HCT116 (cell line): ENCODE measurements at places on chromosomes 13 and 19.

- DNase-seq: no peak
Observed at GRCh38 chr13:102203718-102204117, 198.1 kb downstream of the FGF14 start.

DNA sequence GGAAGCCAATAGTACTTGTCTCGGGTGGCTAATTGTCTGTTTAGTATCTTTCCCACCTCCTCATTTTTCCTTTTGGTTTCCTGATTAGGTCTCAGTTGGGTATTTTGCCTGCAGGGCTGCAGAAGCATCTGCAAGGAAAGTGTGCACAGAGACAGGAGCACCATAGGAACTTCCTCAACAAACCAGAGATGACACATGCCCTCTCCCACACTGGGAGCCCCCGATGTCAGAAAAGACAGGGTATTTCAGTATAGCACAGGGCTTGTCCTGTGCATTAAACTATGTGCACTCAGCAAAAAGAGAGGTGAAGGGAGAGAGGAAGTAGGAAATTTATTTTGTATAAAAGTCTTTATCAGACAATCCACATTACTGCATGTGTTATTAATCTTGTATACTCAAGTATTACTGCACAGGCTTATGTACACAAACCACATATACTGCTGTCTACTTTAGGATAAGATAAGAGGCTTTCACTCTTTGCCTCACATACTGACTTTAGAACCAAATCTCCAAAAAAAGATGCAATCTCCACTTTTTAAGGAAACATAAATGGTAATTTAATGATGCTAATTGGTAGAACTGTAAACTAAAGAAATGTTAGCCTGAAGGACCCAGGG, 501.0 kb downstream of the FOXO1 start:
- no peak for DNase-seq

DNA sequence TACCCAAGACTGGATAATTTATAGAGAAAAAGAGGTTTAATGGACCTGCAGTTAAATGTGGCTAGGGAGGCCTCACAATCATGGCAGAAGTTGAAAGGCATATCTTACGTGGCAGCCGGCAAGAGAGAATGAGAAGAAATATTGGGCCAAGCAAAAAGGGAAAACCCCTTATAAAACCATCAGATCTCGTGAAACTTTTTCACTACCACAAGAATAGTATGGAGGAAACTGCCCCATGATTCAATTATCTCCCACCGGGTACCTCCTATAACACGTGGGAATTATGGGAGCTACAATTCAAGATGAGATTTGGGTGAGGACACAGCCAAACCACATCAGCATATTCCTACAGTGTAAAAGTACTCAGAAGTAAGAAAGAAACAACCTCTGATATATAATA, 4.7 kb upstream of the KBTBD7 start:
- DNase-seq: no peak

GRCh38 chr13:50629497-50629896, 214.0 kb downstream of the DLEU7 start:
- no peak for DNase-seq

- peak; percentile 12 for DNase-seq
Observed at GRCh38 chr13:19984430-19985218, 26.1 kb downstream of the ZMYM2 start.

DNA sequence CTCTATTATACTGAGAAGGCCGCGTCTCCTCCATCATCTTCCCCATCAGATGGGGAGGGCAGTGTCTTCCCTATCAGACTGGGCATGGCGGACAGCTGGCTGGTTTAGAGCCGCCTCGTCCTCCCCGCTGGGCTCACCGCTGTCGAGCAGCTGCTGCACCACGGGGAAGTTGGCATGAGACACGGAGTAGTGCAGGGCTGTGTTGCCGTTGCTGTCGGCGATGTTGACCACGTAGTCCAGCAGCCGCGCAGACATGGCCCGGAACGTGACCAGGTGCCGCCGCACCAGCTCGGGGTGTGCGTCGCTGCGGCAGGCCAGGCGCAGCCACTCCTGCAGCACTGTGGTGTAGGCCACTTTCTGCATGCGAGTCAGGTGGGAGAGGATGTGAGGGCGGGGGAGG, 18.8 kb upstream of the SPC24 start:
- no peak for DNase-seq

DNA sequence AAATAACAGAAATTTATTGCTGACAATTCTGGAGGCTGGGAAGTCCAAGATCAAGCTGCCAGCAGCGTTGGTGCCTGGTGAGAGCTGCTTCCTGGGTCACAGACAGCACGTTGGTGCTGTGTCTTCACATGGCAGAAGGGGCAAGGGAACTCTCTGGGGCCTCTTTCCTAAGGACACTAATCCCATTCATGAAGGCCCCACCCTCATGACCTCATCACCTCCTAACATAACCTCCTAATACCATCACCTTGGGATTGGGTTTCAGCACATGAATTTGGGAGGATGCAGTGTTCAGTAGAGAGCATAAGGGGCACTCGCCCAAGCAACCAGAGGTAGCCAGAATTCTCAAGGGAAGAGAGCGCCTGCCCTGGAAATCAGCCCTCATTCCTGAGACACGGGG, 15.7 kb downstream of the TMEM150B start:
- no peak for DNase-seq

DNA sequence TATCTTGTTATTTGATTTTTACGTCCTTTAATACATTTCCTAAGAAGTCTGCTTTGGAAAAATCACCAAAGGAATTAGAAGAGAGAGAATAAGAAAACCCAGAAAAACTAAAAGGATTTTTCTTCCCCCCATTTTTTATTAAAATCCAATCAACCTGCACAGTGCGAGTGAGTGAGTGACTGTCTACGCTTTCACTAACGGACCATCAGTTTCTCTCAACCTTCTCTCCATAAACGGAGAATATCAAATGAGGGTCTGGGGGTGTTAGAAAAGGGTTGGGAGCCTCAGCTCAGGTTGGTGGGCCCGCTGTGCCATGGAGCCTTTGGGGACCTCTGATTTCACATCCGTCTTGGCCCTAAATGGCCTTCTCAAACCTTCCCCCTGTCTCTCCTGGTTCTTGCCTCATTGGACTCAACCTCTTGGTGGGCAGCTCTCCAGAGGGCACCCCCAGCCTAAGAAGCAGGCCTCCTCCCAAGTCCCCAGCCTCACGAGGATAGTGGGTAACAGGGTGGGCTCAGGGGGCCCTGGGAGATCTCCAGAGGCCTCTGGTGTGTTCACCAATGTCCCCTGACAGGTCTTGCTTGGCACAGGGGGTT, 763 bp upstream of the LRP3 start:
- DNase-seq: no peak

DNA sequence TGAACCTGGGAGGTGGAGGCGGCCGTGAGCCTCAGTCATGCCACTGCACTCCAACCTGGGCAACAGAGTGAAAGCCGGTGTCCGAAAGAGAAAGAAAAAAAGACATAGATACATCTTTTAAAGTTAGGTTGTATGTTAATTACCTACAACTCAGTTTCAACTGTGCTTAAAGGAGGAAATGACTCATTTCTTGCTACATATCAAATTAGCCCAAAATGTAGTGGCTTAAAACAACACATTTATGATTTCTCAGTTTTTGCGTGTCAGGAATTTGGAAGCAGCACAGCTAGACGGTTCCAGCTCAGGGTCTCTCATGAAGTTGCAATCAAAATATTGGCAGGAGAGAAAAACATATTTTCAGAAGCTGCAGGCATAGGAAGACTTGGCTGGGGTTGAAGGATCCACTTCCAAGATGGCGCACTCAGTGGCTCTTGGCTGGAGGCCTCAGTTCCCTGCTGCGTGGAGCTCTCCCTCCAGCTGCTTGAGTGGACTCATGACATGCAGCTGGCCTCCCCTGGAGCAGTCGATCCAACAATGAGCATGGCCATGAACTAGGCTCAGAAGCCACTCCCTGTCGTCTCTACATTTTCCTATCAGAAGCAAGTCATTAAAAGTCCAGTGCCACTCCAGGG, 7.1 kb downstream of the LDLR start:
- no peak for DNase-seq

GRCh38 chr19:8142513-8142900, 6.9 kb downstream of the FBN3 start:
- no peak for DNase-seq

- DNase-seq: no peak
Observed at GRCh38 chr19:51372649-51373504, at the start of gene NKG7. Gene NKG7, minus strand, starts transcription at chr19:51372654. Its CDS starts 119 bp downstream, at chr19:51372535.

- DNase-seq: no peak
Observed at GRCh38 chr19:35118268-35119020, 2.8 kb downstream of the FXYD3 start.

GRCh38 chr13:79492313-79492798, 11.4 kb downstream of the NDFIP2 start:
- DNase-seq: no peak

DNA sequence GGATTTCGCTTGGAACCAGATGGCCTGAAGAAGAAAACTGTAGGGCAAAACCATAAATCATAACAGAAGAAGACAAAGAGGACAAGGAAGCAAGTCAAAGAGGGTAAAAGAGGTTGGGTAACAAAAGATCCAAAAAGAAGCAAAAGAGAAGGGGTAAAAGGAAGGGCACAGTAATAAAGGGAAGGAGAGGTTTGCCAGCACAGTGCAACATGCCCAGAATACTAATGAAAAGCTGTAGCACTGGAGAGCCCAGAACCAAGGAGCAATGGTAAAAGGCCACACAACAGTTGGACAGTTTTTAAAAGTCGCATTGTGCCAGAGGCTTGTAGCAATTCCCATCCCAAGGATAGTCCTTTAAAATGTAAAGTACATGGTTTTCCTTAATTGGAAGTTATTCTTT, 506.6 kb downstream of the PCDH9 start:
- no peak for DNase-seq

DNA sequence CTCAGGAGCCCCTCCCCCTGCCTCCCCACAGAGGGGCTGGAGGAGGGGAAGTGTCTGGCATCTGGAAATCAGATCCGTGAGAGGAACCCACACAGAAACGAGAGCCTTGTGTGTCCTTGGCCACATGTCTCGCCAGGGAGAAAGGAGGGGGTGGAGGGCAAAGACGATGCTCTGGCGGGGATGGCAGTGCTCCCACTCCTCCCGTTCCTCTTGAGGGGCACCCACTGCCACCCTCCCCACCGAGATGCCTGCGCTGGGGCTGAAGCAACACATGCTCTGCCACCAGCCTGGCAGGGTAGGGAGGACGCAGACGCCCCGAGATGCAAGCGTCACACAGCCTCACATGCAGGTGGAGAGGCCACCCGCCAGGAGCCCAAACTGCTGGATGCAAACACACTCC, 2.8 kb downstream of the ADGRL1 start:
- no peak for DNase-seq

- DNase-seq: no peak
Observed at GRCh38 chr13:95023405-95023804, 277.8 kb downstream of the ABCC4 start.

- DNase-seq: no peak
Observed at GRCh38 chr19:7942981-7943443, 454 bp downstream of the TIMM44 start.

DNA sequence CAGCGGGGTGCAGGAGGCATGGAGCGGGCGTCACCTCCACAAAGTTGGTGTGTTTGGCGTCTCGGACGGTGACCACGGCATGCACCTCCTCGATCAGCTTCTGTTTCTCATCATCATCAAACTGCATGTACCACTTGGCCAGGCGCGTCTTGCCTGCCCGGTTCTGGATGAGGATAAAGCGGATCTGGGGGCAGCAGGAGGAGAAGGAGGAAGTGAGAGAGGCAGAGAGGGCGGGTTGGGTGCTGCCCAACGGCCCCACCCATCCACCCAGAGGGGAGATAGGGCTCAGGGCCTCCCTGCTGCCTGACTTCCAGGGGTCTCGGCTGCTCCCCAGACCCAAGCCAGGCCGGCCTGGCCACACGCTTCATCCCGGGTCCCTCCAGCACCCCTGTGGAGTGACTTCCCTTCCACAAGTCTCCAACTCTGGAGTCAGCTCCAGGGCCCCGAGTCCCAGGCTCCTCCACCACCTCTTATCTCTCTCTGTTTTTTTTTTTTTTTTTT, 4.6 kb downstream of the AP2S1 start:
- no peak for DNase-seq

- no peak for DNase-seq
Observed at GRCh38 chr19:45508861-45509691, 1.8 kb downstream of the VASP start.

DNA sequence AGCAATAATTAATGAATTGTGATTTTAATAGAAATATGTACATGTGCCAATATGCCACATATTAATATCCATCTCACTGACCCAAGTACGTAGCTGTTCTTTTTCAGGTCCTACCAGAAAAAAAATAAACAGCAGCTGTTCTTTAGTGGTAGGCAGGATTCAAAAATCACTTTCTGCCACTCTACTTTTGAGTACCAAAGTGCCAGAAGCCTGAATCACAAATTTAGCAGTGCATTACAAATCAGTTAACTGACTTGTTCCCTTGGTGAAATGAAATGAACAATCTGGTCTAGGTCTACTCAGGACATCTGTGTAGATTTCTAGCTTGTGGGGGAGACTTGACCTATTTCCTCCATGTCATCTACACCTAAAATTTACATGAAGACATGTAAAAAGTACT, 775.5 kb upstream of the GPC6 start:
- no peak for DNase-seq

GRCh38 chr13:67588607-67589006, 358.5 kb upstream of the PCDH9 start:
- no peak for DNase-seq

GRCh38 chr19:3520166-3521103, 14.3 kb downstream of the FZR1 start:
- no peak for DNase-seq

DNA sequence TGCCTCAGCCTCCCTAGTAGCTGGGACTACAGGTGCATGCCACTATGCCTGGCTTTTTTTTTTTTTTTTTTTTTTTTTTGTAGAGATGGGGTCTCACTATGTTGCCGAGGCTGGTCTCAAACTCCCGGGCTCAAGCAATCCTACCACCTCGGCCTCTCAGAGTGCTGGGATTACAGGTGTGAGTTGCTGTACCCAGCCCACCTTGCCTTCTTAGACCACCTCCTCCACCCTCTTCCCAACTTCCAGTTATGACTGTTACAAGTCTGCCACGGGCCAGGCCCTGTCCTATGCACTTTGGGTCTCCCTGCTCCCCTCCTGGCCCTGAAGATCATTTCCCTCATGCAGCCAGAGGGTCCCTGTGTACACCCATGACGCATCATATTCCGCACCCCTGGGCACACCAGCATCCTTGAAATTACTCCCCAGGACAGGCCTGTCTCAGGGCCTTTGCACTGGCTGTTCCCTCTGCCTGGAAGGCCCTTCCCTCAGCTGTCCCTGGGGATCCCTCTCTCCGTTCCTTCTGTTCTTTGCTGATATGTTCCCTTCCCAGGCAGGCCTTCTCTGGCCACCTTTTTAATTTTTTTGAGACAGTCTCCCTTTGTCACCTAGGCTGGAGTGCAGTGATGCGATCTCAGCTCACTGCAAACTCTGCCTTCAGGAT, 3.0 kb downstream of the LGALS4 start:
- DNase-seq: no peak

GRCh38 chr13:100828226-100828625, 153.6 kb upstream of the TMTC4 start:
- DNase-seq: no peak
